ENCODE measurements at places on chromosomes 7 and 10. TPM values are rescaled to one million over a fixed set of nuclear protein-coding genes. Genes with fewer than 3 reads are reported as not detected.

The TASOR2 gene
- total RNA-seq: 32.9 TPM

The CALHM1 gene
- total RNA-seq: not detected

The RRP12 gene
- 12.5 TPM for total RNA-seq

The TMEM139 gene
- total RNA-seq: not detected

The STX1A gene
- total RNA-seq: 11.2 TPM

The TBRG4 gene
- total RNA-seq: 46.5 TPM

The INHBA gene
- total RNA-seq: 1.4 TPM

The VSTM4 gene
- total RNA-seq: 3.1 TPM

The PAX4 gene
- total RNA-seq: not detected

The ZFYVE27 gene
- total RNA-seq: 8.5 TPM

The EMX2 gene
- total RNA-seq: not detected
